ENCODE measurements at places on chromosomes 3 and 15.
A peak's percentile ranks its signal among the peaks of the same experiment; 100 is the strongest.

- DNase-seq, result no peak
Observed at GRCh38 chr15:55407498-55408011, 604 bp downstream of the CCPG1 start.

GRCh38 chr3:64267721-64268604, 42.7 kb upstream of the PRICKLE2 start:
- peak; percentile 79 for DNase-seq

GRCh38 chr3:40985195-40985594, 214.1 kb upstream of the CTNNB1 start:
- no peak for DNase-seq

DNA sequence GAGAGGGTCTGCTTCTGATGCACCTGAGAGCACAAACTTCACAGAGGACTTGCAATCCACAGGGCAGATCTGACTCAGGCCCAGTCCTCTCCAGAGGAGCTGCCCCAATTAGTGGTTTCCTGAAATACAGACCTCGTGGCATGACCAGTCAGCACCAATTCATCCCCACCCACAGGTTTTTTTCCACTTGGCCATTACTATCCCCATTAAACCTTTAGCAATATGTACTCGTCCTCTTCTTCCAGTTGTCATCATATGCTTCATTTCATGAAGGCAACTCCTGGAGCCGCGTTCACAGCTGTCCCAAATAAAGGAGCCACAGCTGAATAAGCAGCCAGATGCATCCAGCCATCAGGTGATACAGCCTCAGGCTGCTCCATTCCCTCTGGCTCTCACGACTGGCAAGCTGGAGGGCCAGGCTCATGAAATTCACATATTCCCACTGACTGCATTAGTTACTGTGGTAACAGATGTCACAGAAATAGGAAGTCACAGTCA, 163.1 kb downstream of the FMN1 start:
- DNase-seq, result no peak

DNA sequence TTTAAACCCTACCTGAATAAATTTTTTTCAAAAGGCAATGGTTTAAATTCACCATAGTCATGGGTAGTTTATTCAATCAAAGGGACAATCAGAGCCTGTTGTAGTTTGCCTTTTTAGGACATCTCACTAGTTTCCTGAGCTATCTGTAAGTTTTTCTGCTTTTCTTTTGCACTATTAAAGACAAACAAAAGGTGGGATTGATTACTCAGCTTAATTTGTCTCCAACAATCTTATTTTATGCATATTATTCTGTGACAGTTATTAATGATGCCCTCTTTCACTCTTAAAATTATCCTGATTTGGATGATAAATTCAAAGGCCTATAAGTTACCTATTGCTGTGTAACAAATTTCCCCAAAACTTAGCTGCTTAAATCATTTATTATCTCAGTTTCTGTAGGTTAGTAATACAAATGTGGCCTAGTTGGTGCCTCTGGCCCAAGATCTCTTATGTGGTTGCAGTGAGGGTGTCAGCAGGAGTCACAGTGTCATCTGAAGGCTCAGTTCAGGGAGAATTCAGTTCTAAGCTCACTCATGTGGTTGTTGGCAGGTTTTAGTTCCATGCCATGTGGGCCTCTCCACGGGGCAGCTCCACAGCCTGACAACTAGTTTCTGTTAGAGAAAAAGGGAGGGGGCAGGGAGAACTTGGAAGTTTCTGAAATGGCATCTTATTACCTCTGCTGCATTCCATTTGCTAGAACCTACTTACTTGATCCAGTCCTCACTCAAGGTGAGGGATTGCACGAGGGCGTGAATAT, 16.0 kb downstream of the ARMC8 start:
- no peak for DNase-seq

GRCh38 chr15:60737217-60737616, 258.3 kb upstream of the ICE2 start:
- DNase-seq, result no peak

GRCh38 chr3:64459711-64460110, 228.1 kb downstream of the ADAMTS9 start:
- DNase-seq, result no peak

GRCh38 chr3:170889132-170889531, 19.1 kb upstream of the RPL22L1 start:
- DNase-seq, result peak; percentile 12

GRCh38 chr3:61154457-61155198, 96.6 kb downstream of the FHIT start:
- DNase-seq, result no peak

DNA sequence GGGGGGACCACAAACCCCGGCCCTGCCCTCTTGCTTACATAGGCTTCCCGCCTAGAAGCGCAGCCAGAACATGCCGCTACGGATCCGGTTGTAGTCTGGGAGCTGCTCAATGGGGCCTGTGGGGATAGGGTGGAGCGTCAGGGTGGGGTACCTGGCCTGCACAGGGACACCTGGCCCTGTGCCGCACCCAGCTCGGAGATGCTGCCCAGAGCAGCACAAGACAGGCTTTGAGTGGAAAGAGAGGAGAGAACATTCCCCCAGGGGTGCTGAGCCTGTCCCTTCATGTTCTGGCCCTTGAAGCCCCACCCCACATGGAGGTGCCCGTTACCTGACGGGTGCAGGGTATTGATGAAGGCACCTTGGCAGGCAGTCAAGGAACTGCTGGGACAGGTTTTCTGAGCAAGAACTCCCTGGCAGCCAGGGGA, 4.0 kb upstream of the COL7A1 start:
- no peak for DNase-seq

- DNase-seq, result no peak
Observed at GRCh38 chr15:48922046-48922445, 41.7 kb downstream of the SHC4 start.

- DNase-seq, result no peak
Observed at GRCh38 chr15:93870583-93870982, 360.8 kb upstream of the MCTP2 start.

DNA sequence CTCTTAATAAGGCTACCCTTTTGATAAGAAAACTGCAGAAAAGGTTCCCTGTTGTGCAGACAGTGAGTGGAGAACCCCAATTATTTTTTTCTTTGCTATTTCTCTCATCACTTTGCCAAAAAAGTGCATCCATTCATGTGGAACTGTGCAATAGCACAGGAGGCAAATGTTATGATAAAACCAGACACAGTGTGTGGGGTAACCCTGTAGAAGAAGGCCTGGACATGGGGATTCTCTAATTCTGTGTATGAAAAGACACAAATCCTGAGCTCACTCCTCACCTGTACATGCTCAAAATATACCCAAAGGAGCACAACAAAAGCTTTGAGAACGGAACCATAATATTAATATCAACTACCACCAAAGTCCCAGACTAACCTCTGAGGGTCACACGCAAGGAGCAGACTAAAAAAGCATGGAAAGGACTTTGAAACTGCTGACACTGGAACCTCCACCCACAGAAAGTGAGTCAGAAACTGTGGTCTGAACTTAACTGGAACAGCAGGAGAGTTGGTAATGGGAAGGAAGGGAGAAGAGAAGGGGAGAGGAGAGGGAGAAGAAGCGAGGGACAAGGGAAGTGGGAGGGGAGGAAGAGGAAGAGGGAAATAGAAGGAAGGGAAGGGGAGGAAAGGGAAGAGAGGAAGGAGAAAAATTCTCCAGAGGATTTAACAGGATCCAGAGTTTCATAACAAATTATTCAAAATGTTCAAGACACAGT, 299.9 kb downstream of the TBC1D5 start:
- DNase-seq, result no peak

GRCh38 chr15:38521316-38521715, 43.3 kb downstream of the RASGRP1 start:
- DNase-seq, result no peak

DNA sequence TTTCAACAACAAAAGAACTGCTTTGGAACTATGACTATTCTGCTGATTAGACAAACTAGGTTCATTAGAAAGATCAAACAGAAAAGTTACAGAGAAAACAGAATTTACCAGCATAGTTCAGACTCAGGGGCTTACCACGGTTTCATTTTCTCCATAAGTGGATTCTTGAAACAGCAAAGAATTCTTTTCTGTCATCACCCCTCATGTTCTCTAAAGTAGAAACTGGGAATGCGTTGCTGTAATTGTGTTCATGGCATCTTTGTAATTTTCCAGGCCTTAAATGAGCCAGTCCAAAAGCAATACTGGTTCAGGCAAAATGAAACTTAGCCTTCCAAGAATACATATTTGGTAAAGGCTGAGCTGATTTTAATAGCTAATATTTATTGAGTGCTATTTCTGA, 287.8 kb downstream of the CHL1 start:
- no peak for DNase-seq

GRCh38 chr15:57892181-57892580, 173.3 kb downstream of the ALDH1A2 start:
- DNase-seq, result no peak

DNA sequence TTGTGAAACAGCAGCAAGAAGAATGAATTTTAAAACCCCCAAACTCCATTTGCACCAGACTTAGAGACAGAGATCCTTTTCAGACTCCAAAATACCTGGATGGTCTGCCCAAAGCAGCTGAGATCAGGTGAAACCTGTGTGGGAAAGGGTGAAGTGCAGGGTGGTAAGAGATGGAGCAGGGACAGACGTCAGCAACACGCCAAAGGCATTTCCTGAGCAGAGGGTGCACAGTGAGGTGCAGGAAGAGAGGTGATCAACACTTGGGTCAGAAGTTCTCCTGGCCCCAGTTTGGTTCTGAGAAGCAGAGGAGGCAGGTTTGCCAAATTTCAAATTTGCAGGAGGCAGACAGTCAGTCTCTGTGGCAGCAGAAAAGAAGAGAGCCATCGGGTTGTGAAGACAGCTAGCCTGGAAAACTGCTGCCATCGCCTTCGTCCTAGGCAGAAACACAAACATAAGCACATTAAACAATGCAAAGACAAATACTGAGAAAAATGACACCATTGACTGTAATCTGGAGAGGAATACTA, 9.8 kb downstream of the CCR4 start:
- no peak for DNase-seq

- no peak for DNase-seq
Observed at GRCh38 chr15:36914466-36914865, 185.9 kb downstream of the MEIS2 start.

DNA sequence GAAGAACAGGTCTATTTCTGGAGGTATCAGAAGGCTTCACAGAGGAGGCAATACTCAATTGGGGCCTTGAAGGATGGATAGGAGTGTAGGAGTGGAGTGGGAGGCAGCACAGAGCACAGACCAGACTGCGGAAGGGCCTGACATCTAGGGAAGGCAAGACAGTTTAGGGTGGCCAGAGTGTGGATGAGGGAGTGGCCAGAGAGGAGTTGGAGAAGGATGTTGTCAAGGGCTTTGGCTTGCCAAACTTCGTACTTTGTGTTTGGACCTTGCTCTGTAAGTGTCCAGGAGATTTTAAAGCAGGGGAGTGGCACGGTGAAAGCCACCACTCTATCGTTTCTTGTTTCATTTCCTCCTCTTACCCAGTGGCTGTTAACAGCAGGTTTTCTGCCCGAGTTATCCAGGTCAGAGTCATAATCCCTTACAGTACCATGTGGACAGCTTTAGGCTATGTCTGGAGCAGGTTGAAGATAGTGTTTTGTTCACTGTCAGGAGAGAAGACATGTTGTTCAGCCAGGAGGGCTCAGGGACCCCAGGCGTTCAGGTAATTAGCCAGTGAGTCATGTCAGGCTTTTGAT, 12.3 kb downstream of the SMAD3 start:
- no peak for DNase-seq

DNA sequence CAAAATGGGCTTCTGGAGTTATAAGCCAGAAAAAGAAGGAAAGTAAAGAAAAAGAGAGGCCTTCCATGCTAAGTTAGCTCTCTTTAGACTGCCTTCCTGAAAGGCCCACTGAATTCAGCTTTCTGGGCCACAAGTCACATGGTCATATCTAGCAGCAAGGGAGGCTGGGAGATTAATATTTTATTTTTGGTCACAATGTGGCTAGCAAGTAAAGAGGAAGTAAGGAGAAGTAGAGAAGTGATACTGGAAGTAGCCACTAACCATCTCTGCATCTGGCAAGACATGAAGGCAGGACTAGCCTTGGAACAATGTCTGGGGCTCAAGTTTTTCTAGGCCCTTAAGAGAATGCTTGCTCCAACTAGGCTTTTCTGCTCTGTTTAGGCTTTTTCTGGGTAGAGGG, 81.8 kb upstream of the UBE2E1 start:
- DNase-seq, result no peak

- DNase-seq, result no peak
Observed at GRCh38 chr3:31687020-31687802, 154.5 kb downstream of the STT3B start.

DNA sequence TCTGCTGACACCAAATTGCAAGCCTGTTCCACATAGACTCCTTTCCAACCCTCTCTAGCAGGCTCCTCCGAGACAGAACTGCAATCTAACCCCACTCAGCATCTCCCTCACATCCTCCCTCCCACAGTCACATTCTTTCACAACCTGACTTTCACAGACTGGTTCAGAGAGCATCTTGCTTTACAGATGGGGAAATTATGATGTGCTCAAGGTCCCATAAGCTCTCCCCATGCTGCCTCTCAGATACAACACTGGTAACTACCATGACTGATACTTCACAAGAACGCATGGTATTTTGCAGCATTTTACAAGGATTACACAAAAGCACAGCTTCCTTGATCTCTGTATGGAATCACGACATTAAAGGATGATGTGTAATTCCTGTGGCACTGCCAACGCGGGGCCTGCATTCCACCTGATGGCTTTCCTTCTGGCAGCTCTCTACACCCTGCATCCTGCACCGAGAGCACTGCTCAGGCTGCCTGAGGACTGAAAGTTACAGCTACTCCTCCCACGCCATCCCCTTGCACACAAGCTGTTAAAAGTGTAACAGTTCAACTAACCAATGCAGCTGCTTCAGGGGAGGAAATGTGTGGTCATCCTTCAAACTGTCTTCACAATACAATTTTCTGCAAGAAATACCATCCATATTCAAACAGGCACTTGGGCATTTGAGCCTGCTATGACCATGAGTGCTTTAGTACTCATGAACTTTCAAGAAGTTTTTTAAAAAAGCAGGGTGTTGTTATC, 27.6 kb downstream of the TBC1D2B start:
- no peak for DNase-seq

DNA sequence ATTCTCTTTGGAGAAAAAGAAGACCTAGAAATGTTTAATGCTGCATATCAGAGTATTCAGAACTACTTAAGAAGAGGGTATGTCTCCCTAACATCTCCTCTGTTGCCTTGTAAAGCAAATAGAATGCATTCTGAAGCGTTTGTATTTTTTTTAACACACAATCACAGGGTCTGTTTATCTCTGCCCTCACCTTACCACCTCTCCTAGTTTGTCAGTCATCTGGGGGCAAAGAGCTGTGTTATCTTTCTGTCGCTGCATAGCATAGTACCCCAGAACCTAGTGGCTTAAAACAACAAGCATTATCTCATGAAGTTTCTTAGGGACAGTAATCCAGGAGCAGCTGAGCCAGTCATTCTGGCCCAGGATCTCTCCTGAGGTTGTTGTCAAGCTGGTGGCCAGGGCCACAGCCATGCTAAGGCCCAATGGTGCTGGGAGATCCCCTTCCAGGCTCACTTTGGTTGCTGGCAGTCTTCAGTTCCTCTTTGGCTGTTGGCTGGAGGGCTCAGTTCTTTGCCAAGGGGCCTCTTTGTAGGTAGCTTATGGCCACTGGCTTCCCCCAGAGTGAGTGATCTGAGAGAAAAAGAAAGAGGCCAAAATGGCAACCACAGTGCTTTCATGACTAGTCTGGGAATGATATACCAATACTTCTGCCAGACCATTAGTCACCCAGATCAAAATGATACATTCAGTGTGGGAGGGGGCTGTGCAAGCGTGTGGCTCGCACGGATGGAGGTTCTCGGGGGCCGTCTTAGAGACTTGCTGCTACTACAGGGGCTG, 17.8 kb downstream of the EDEM1 start:
- DNase-seq, result no peak

All from muscle of arm (tissue), 14 donors.